ENCODE measurements at places on chromosomes 7 and 10.

DNA sequence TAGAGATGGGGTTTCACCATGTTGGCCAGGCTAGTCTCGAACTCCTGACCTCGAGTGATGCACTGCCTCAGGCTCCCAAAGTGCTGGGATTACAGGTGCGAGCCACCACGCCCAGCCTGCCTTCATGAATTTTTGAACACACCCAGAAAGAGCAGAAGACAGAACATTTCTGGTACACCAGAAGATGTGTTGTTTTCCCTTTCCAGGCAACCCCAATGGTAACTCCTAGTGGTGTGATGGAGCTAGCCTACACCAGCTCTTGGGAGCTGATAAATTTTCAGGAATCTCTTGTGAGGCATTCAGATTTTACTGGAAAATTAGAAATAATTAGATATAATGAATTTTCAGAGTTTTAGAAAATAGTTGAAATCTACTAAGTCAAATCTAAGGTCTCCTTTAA, 904 bp upstream of the CCDC7 start:
- no peak for DNase-seq

DNA sequence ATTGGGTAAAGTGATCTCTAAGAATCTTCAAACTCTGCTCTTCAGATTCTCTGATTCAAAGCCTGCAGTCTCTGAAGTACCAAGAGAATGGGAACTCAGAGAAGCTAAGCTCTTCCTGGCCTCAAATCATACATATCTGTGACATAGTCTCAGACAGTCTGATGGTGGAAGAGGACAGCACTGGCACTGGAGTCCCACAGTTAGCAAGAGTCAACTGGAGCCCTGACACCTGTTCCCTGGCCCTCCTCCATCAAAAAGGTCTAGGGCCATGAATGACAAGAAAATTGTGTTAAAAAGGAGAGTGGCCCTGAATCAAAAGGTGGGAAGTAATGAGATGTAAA, 37.7 kb downstream of the PRSS2 start:
- no peak for DNase-seq

GRCh38 chr7:140863867-140864266, 60.9 kb downstream of the BRAF start:
- DNase-seq = no peak

GRCh38 chr10:127993056-127993690, 86.3 kb downstream of the PTPRE start:
- DNase-seq = no peak

DNA sequence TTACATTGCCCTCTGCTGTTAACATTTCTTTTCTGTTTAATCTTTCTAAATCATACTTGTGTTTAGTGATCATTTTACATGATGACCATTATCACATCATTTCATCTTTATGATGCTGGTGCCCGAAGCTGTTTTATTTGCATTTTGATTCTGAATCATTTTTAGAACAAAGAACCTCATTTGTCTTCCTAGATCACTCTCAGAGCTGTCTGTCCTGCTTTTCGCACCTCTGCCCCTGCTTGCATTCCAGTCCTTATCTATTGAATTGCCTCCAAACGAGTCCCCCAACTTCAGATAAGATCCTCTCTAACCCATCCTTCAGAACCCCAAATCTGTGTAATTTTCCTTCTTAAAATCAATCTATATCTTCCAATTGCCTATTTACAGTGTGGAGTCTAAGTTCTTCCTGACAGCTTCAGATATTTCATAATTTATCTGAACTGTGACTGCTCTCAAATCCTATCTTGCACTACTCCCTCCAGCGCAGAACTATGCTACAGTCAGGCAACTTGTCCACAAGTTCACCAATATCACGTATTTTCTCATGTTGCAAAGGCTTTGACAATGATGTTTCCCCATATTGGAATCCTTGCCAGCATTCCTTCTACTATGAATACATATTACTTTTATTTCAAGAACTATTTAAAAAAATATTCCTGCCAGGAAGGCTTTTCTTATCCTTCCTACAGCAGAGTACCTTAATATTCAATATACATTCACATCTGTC, 346.5 kb upstream of the CACNA2D1 start:
- DNase-seq = no peak

DNA sequence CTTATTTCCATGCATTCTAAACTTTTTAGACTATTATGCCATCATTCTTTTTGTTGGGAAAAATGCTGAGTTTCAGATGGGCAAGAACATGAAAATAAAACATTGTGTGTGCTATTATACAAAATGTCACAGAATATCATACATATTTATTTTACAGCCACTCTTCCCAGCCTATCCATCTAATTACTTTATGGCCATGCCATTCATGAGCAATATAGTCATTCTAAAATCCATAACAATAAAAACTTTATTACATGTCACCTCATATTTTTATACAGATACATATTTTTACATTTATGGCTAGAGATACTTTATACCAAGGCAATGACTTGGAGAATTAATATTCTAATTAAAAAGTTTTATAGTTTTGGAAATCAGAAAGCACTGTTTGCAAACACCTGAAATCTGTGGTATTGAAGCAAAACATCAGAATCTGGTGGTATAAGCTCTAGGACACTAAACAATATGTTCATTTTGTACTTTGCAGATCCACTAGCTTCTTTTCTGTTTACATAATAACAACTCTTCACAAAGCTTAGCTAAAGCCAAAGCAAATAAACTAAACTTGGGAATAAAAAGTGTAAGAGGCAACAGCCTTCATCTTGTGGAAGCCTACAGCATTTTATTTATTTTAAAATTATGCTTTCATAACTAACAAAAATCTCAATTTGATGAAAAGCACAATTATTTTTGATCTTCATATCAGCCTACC, 210.1 kb downstream of the RNLS start:
- DNase-seq = no peak

- no peak for DNase-seq
Measured at GRCh38 chr10:71457908-71458307, 61.2 kb downstream of the CDH23 start.

DNA sequence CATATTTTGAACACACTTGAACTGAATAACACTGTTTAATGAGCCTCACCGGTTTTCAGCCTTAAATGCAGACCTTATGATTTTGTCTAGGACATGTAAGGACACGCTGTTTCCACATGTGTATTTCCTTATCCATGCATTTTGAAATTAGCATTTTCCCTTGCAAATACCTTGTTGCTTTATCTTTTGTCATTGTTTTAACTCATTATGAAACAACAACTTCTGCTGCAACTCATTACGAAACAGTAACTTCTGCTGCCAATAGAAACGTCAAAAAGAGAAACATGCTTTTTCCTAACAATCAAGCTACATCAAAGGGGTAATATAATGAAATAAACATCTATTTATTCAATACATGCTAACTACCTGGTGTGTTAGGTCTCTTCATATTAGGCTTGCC, 322.0 kb downstream of the AGMO start:
- no peak for DNase-seq

GRCh38 chr7:21617916-21618390, 75.1 kb downstream of the DNAH11 start:
- no peak for DNase-seq

GRCh38 chr10:31621733-31622132, 302.7 kb downstream of the ZEB1 start:
- no peak for DNase-seq

GRCh38 chr10:26550774-26551526, 112.8 kb downstream of the APBB1IP start:
- no peak for DNase-seq

DNA sequence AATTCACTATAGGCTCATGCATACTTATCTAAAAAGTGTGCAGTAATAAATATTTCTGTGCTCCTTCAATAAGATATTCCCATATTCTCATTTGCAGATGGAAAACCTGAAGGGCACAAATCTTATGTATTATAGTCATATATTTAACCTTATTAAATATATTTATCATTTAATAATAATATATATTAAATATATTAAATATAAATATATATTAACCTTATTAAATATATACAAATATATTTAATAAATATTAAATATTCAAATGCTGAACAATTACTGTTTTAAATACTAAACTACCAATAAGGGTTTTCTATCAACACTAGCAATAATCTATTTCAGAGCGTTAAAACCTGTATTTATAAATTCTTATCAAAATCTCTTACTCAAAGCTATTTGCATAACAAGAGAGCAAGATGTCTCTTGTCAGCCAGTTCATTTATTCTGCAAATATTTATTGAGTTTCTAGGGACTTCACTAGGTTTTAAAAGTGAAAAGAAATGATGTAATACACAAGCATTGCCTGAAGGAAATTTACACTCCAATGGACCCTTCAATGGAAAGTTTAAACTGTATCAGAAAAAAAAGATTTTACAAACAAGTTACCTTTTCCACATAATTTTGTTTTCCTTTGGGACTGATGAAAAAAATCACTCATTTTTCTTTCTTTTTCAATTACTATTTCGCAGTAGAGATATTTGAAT, 159.2 kb downstream of the AGMO start:
- DNase-seq = no peak

DNA sequence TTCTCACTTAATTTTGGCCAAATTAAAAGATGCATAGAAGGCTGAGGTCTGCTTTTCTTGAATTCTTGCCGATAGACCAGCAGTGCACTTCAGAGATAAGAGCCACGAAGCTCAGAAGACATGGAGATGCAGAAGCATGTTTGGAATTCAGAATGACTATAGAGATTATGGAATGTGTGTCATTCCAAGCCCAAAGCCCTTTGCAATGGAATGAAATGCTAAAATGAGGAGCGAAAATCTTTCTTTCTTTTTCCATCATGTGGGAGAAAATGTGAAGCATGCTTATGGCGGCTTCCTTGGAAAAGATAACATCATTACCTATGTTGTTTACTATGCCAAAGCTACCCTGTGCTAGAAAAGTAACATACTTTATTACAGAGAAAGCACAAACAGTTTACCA, 257.0 kb upstream of the RNF32 start:
- no peak for DNase-seq

GRCh38 chr7:92621561-92622023, 31.4 kb upstream of the FAM133B start:
- no peak for DNase-seq

DNA sequence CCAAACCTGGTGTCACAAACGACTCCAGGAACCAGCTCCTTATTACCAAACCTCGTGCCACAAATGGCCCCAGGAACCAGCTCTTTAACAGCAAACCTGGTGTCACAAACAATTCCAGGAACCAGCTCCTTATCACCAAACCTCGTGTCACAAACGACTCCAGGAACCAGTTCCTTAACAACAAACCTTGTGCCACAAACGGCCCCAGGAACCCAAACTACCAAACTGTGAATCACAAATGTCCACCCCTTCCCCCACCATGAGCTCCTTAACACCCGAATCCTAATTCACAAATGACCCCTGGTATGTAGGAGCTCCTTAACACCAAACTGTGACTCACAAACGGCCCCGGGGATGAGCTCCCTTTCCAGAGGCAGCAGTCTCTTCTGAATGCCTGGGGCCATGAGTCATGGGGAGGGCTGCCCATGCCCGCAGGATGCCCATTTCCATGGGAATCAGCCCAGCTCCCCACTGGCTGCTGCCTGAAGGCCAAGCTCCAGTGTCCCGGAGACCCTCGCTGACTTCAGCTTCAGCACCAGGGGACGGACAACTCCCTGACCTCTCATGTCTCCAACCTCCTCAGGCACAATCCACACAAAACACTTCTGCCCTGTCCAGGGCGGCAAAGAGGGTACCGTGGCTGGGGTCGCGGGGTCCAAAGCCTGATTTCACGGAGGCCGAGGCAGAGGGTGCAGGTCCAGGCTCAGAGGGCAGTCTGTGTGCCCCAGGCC, 213.1 kb downstream of the ELFN1 start:
- no peak for DNase-seq

- DNase-seq = peak; percentile 17
Measured at GRCh38 chr10:59830601-59831259, 75.6 kb downstream of the CCDC6 start.

GRCh38 chr7:138243430-138243829, 167.2 kb downstream of the AKR1D1 start:
- DNase-seq = no peak

DNA sequence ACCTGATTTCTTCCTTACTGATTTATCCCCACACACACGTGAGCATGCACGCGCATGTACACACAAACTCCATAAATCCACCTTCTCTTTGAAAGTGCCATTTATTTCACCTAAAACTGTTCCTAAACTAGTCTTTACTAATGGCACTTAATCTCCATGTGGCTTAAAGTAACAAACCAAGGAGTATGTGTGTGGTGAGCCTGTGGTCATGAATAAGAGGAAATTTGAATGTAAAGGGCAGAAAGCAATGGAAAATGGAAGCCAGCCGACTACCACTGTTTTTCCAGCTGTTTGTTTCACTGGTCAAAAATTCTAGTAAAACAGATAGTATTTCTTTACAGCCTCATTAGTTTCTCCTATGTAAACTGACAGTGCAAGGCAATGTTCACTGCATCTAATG, 23.8 kb downstream of the SEMA3C start:
- no peak for DNase-seq

GRCh38 chr10:32988604-32989003, 30.6 kb upstream of the ITGB1 start:
- DNase-seq = no peak

DNA sequence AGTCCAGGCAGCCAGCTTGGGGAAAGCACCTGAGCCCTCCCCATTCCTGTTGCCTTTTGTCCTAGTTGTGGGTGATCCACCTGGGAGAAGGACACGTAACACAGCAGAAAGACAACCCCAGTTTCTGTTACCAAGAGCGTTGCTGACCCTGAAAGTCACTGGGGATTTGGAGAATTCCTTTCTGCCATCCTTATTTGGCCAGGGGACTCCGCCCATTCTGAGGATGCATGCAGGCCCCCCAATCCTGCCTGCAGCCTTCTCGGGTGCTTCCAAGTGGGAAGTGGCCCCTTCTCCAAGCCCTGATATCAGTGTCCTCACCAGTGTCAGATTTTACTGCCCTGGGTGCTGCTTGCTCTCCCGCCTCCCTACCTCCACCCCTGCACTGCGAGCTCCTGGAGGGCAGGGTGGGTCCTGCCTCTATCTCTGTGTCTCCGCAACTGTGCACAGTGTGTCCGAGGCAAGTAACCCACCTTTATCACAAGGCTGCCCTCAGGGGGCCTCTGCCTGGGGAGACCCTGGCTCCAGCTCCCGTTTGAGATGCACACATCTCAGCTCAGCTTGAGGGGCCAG, 9.2 kb upstream of the ADCY1 start:
- no peak for DNase-seq

DNA sequence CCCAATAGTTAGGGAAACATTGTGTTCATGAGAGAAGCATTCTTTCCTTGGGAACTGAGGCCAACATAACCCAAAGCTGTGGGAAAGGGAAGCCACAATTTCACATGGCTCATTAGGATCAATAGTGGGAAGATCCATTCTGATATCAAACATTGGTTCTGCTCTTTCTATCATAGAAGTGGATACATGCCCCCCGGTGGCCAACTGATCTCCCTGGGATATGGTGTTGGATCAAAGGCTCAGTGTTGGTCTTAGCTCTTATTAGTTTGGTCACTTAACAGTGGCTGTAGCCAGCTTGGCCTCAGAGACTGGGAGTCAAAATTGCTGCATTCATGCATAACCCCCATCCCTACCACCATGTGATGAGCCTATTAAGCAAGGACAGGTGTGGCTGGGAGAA, 6.7 kb upstream of the GIMAP4 start:
- no peak for DNase-seq

- no peak for DNase-seq
Measured at GRCh38 chr7:95441042-95441823, 6.4 kb upstream of the PON2 start.

GRCh38 chr10:9015005-9015404, 960.5 kb downstream of the GATA3 start:
- DNase-seq = no peak

- no peak for DNase-seq
Measured at GRCh38 chr10:3783682-3784432, 1.2 kb downstream of the KLF6 start.
